ENCODE measurements at places on chromosomes 2 and 18.
A peak's percentile ranks its signal among the peaks of the same experiment; 100 is the strongest.

DNA sequence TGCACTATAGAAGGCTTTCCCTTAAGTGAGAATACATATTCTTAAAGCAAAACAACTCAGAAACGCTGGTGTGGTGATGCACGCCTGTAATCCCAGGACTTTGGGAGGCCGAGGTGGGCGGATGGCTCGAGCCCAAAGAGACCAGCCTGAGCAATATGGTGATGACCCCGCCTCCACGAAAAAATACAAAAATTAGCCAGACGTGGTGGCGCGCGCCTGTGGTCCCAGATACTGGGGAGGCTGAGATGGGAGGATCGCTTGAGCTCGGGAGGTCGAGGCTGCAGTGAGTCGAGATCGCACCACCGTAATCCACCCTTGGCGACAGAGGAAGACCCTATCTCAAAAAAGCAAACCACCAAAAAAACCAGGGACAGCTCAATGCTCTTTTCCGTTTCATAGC is 750 bp upstream of the CCDC150 start:
- DNase-seq, result no peak

GRCh38 chr2:67135208-67135607 is 261.9 kb upstream of the ETAA1 start:
- DNase-seq, result no peak

- DNase-seq, result peak; percentile 9
Measured at GRCh38 chr2:229269941-229270340, 1.1 kb downstream of the PID1 start.

DNA sequence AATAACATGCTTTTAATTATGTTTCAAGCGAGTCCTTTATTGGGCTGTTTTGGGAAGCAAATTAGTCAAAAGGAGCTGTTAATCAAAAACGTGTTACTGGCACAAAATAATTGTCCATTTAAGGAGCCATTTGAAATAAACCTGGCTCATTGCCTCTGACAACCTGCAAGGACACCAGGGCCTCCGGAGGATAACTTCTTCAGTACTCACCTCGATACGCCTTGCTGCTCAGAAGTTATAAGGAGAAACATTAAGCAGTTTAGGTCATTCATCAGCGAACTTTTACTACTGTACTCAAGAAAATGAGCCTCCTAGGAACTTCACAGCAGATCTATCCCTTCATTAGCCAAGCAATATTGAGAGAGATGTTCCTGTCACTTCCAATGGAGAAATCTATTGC is 1579.2 kb upstream of the ACVR2A start:
- no peak for DNase-seq

DNA sequence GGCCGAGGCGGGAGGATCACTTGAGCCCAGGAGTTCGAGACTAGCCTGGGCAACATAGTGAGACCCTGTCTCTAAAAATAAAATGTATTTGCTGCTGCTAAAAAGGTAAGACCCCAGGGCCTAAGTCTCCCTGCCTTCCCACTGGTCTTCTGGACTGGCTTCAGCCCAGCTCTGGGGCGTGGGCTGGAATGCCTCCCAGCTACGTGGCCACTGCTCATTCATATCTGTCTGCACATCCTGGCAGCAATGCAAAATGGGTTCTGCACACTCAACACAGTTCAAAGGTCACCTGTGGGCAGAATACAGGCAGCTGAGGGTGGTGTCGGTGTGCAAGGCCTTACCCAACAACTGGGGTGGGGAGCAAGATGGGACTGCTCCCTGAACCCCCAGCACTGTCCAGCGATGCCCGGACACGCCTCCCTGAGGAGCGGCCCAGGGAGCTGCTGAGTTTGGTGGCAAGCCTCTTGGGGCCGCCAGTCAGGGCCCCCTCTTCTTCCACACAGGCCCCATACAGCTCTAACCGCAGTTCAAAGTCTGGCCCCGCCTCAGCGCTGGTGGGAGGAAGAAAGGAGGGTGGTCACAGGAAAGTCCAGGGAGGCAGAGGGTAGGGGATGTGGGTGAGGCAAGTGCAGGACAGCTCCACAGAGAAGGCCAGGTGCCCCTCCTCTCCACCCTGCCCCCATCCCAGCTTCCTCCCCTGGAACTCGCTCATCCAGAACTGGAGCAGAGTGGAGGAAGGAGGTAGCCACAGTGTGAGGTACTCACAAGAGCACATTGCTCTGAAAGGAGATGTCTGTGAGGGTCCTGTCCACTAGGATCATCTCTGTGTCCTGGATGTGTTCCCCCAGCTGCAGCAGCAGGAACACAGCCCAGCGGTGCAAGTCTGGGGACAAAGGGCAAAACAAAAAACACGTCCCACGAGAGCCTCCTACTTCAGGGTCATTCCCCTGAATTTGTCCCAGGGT is 8.2 kb downstream of the WDR54 start:
- DNase-seq, result no peak

DNA sequence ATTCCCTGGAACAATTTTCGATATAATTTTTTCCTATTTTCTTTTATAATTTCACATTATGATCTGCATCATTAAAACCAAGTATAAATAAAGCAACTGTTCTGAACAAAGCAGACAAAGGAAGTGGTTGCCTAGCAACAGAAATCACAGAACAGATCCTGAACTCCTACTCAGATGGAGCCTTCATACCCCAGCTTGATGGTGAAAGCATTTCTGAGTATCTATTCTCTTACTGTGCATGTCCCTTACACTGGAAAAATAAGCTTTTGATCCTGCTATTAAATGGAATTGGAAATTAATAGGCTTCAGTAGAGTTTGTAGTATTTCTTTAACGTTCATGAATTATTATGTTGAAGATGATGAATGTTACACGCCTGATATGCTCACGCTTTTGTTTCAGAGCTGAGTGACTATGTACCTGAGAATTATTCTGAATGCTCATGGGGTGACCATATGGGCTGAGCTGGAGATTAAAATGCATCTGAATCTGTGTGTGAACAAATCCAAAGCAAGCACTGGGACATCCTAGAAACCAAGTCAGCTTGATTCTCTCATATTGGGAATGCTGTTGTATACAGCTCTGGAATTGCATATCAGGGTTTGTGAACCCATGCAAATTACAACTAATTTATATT is 254.0 kb downstream of the KCNJ3 start:
- no peak for DNase-seq

DNA sequence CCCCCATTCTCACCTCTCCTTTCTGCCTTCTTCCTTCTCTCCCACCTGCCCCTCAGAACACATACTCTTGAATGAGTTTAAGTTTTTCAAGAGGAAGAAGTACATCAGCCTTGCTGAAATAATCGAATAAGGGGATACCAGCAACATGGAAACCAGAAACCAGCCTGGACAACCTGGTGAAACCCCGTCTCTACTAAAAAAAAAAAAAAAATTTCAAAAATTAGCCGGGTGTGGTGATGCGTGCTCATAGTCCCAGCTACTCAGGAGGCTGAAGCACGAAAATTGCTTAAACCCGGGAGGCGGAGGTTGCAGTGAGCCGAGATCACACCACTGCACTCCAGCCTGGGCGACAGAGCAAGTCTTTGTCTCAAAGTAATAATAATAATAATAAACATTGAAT is 75.0 kb upstream of the SLC1A4 start:
- no peak for DNase-seq
